ENCODE measurements at places on chromosomes 1 and 21. TPM values are rescaled to one million over a fixed set of nuclear protein-coding genes. Genes with fewer than 3 reads are reported as not detected.

- H3K4me1 ChIP-seq = peaks cover 63% of the 10 kb centered on the region
- no peaks in the 10 kb centered on the region for H3K27me3 ChIP-seq
- H3K4me3 ChIP-seq = no peak overlapping the region
- H3K36me3 ChIP-seq = peaks cover 55% of the 10 kb centered on the region
- peak overlapping the region; percentile 6 for H3K27ac ChIP-seq
- DNase-seq = peak; percentile 52
These were observed 23.1 kb downstream of the SNAP47 start for GRCh38 chr1:227758366-227758765.

- peak; percentile 19 for DNase-seq
- no peaks in the 10 kb centered on the region for H3K36me3 ChIP-seq
- H3K27ac ChIP-seq = no peak overlapping the region
- no peaks in the 10 kb centered on the region for H3K27me3 ChIP-seq
- peaks cover 3% of the 10 kb centered on the region for H3K4me1 ChIP-seq
These were observed 723.9 kb downstream of the PTPRU start for GRCh38 chr1:29960156-29960755.

GRCh38 chr1:228004856-228005462, 1.8 kb upstream of the WNT3A start:
- no peak overlapping the region for H3K4me3 ChIP-seq
- no peaks in the 10 kb centered on the region for H3K36me3 ChIP-seq
- peaks cover 58% of the 10 kb centered on the region for H3K27me3 ChIP-seq
- DNase-seq = peak; percentile 25
- no peak overlapping the region for H3K27ac ChIP-seq

- H3K27me3 ChIP-seq = no peaks in the 10 kb centered on the region
- H3K36me3 ChIP-seq = no peaks in the 10 kb centered on the region
- H3K4me1 ChIP-seq = no peaks in the 10 kb centered on the region
- no peak for DNase-seq
These were observed 105.8 kb upstream of the DSCAM start for GRCh38 chr21:40952551-40953323.

DNA sequence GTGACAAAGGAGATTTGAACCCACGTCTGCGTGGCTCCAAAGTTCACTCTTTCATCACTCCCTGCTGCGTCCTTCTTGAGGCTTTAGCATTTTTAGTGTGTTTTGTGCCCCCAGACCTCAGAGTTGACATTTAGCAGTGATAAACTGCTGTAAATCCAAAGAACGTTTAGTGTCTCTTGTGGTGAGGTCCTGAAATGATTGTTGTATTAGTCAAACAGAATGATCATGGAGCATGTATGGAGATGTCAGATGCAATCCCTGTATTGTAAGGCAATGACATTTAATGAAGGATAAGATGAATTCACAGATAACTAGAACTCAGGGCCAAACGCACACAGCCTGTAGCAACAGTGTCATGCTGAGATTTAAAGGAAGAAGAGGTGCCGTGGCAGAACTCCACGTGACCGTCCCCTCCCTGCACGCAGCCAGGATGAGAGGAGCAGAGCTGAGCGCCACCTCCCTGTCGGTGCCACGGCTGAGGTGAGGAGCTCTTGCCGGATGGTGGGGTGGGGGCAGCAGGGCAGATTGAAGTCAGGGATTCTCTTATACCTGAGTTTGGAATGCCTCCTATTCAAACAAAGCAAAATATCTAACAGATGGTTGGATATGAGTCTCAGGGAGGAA, 30.1 kb downstream of the NTPCR start:
- no peak overlapping the region for H3K27ac ChIP-seq
- no peak overlapping the region for H3K4me3 ChIP-seq
- H3K36me3 ChIP-seq = peaks cover 33% of the 10 kb centered on the region
- no peak for DNase-seq
- peaks cover 18% of the 10 kb centered on the region for H3K4me1 ChIP-seq
- no peaks in the 10 kb centered on the region for H3K27me3 ChIP-seq

- H3K27ac ChIP-seq = no peak overlapping the region
- H3K36me3 ChIP-seq = no peaks in the 10 kb centered on the region
- no peaks in the 10 kb centered on the region for H3K27me3 ChIP-seq
- no peaks in the 10 kb centered on the region for H3K4me1 ChIP-seq
These were observed 5.5 kb upstream of the RGS21 start for GRCh38 chr1:192311281-192311680.

- H3K4me1 ChIP-seq = no peaks in the 10 kb centered on the region
- no peaks in the 10 kb centered on the region for H3K36me3 ChIP-seq
- no peak overlapping the region for H3K27ac ChIP-seq
These were observed 273.8 kb upstream of the ESRRG start for GRCh38 chr1:216997069-216997468.

The TOR1AIP2 gene
- 50.1 TPM for total RNA-seq

The SPRR2F gene
- not detected for total RNA-seq

The SLC45A1 gene
- total RNA-seq = 0.26 TPM

The NBPF11 gene
- total RNA-seq = 7.4 TPM

The FCN3 gene
- not detected for total RNA-seq

Measured in activated CD8-positive, alpha-beta memory T cell treated with anti-CD3 and anti-CD28 coated beads, Interleukin-2, amount 10 ng/mL, durations not matched to agents 7 days and 5 days (primary cell).